Amniotic epithelial cell (primary cell): ENCODE measurements at places on chromosomes 16 and 17.

- DNase-seq = no peak
These were observed 199.8 kb upstream of the WSCD1 start for GRCh38 chr17:5870231-5870953.

DNA sequence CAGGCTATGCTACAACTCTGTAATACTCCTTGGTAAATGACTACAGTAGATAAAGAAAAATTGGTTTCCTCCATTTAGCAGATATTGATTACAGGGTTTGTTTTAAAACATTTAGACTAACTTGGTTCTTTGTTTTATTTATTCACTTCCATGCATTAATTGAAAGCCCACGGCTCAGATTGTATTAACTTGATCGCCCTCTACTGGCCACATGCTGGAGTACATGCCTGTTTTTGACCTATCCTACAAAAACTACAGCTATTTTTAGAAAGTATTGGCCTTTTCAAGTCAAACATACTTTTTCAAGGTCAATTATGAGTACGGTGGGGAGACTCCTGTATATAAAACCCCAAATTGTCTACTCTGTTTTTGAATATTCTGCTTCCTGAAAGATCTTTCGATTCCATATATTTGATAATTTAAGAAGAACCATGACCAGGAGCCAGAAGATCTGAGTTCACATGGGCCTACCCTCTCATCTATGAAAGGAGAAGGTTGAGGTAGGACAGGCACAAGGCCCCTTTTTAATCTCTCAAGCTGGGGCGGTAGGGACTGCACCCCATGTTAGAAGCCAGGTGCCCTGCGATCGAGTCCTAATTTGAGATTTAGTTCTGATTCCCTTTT lies 51.8 kb downstream of the CA10 start:
- peak; percentile 13 for DNase-seq

- DNase-seq = peak; percentile 55
These were observed 75.4 kb downstream of the IRX3 start for GRCh38 chr16:54211203-54211602.

DNA sequence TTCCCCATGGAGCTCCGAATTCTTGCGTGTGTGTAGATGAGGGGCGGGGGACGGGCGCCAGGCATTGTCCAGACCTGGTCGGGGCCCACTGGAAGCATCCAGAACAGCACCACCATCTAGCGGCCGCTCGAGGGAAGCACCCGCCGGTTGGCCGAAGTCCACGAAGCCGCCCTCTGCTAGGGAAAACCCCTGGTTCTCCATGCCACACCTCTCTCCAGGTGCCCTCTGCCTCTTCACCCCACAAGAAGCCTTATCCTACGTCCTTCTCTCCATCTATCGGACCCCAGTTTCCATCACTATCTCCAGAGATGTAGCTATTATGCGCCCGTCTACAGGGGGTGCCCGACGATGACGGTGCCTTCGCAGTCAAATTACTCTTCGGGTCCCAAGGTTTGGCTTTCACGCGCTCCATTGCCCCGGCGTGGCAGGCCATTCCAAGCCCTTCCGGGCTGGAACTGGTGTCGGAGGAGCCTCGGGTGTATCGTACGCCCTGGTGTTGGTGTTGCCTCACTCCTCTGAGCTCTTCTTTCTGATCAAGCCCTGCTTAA lies 617 bp upstream of the SENP3 start:
- peak; percentile 70 for DNase-seq

- peak; percentile 70 for DNase-seq
These were observed 4.8 kb downstream of the MT1A start for GRCh38 chr16:56643080-56643778.

DNA sequence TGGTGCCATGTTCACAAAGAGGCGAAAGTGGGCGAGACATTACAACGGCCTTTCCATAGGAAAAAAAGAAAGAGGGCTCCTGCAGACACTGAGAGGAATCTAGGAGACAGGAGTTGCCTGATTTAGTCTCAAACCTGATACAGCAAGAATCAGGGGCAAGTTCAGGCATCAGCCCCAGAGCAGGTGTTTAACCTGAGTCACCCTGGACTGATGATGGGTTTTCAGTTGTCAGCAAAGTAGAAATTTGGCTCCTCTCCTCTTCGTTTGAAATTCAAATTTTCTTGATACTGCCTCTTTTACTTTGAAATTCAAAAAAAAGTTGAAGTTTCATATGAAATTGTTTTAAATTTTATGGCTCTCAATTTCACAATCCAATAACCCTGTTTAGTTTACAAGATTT lies 189.5 kb downstream of the ABCC12 start:
- no peak for DNase-seq

DNA sequence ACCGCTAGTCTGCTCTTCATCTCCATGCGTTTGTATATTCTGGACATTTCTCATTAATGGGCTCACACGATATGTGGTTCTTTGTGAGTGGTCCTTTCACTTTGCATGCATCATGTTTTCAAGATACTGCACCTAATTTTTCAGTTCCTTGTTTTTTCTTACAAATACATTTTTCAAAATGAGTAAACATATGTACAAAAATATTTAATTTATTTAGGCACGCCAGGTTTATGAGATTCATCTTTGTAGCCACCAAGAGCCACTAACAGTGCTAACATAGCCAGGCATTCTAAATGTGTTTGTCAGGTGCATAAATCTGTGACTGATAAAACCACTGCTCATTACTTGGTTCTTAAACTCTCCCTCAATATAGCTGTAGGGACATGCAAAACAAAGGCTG lies 375.3 kb downstream of the WWOX start:
- no peak for DNase-seq

GRCh38 chr17:40443196-40443987 lies at the start of gene IGFBP4:
TSS of gene IGFBP4 (plus strand) at chr17:40443450. CDS start at chr17:40443736, 286 bp downstream.
- peak; percentile 68 for DNase-seq
